Activated CD8-positive, alpha-beta memory T cell treated with anti-CD3 and anti-CD28 coated beads for 1 hour (primary cell): ENCODE measurements at places on chromosomes 3 and 15.

DNA sequence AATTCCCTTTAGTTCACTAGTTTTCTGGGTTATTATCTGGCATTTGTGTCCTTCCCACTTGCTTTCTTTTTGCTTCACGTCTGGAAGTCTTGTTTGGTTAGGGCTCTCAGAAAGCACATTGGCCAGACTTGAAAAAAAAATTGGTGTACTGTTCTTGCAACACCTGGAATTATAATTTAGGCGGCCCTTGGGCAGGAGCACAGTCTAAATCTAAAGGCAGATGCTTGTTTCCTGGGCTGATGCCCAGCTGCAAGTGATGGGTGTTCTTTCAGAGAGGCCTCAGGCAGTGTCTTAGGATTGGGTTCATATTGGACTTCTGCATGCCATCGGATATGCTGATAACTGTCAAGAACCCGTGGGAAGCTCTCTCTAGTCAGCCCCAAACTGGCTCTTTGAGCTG is 521.5 kb downstream of the PDCD6IP start:
- DNase-seq: no peak

DNA sequence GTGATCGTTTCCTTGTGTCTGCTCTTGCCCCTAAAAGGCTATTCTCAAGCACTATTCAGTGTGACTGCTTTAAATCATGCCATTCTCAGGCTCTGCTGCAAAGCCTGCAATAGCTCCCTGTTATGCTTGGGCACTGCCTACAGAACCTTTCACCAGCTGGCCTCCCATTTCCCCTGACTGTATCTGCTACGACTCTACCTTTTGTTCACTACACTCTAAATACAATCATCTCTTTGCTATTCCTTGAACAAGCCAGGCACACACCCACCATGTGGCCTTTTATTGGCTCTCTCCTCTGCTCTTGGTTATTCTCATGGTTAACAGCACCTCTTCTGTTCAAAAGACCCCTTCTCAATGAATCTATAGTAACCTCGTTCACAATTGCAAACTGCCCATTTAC is 29.6 kb upstream of the FNDC3B start:
- no peak for DNase-seq

DNA sequence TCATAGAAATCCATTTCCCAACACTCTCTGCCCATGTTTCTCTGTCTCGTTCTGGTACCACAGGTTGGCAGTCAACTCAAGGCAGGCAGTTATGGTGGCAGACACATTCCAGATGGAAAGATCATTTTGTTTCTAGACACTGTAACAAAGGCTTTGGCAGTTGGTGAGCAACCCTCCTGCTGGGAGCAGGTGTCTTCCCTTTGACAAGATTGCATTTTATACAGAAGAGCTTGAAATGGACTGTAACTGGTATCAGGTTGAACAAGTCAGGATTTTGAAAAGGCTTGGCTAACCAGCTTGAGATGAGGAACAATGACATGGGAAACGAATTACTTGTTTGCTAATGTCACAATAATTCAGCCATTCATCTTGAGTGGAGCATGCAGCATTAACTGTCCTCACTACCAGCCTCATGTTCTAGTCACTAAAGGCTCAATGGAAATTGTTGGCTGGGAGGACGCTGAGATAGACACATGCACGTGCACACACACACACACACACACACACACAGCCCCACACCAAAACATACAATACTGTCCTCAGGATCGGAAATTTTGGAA is 170.0 kb downstream of the SEMA6D start:
- DNase-seq: no peak

DNA sequence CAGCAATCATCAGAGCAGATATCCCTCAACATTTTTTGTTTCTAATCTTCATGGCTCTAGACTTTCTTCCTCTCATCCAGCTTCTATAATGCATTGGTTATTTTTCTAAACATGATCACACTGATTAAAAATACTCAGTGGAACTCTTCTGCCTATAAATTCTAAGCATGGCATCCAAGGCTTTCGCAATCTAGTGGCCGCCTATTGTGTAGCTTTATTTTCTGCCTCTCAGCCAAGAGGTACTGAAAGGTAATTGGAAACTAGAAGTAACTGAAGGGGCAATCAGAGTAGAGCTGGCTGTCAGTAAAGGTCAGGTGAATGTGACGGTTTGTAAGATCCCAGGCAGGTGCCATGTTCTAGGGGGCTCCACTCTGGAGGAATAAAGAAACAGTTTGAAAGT is 33.4 kb downstream of the OXSM start:
- no peak for DNase-seq

GRCh38 chr3:65734792-65735191 is 303.9 kb downstream of the MAGI1 start:
- no peak for DNase-seq

DNA sequence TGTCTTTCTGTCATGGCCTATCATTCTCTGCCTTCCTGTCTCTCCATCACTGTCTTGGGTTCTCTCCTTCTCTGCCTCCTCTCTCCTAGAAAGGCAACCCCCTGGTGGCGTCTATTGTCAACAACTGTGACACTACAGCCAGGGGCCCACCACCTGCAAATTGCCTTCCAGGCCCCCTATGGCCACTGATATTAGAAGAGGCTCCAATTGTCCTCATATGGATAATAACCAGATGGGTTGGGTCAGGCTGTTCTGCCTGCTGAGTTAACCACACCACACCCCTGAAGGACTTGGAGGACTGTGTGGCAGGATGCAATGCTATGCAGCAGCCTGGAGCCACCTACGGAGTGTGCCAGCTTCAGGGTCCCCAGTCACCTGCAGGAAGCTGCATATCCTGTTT is 665.0 kb downstream of the NTRK3 start:
- no peak for DNase-seq

DNA sequence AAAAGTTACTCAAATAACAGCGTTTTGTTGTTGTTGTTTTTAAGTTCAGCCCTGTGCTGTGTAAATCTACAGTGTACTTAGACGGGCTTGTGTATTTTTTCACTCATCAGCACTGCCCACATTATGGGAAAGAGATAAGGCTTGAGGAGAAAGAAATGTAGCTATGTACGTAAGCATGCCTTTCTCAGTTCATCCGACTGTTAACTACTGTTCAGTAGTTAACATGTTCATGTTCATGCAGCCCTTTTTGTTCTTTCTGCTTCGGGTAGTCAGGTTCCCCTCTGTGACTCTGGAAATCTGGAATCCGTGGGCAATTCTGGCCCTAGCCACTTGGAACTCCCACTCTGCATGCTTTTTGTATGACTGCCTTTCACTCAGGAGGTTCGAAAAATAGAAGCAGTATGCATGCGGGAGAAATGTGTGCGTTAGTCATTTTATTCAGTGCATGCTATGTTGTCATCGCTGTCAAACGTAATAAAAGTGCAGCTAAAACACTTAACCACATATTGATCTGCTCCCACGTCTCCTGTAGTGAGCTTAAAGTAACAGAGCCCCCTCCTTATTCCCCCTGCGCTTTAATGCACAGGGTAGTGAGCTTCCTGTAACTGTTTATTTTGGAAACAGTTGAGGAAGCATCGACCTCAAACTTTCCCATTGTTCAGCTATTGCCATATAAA is 283.1 kb upstream of the NR2F2 start:
- DNase-seq: no peak

DNA sequence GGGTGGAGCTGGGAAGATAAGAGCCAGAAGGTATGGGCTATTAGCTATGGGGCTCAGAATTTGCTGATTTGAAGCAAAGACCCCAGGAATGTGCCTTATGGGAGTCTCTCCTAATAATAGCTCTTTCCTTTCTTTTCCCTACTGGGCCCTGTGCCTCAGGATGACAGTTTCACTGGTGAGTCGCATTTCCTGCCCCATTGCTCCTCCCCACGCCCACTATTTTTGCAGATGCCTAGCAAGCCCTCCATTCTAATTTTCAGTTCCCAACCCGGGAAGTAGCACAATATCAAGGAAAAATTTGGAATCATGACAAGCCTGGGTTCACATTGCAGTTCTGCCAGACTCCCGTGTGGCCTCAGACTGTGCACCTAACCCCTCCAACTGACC is 583 bp downstream of the IL17RE start:
- no peak for DNase-seq

GRCh38 chr3:77690284-77690845 is 650.5 kb downstream of the ROBO2 start:
- DNase-seq: no peak

GRCh38 chr3:38121832-38122461 is 15.0 kb downstream of the ACAA1 start:
- no peak for DNase-seq

- DNase-seq: no peak
Observed at GRCh38 chr3:49792371-49793150, 6.2 kb upstream of the IP6K1 start.

DNA sequence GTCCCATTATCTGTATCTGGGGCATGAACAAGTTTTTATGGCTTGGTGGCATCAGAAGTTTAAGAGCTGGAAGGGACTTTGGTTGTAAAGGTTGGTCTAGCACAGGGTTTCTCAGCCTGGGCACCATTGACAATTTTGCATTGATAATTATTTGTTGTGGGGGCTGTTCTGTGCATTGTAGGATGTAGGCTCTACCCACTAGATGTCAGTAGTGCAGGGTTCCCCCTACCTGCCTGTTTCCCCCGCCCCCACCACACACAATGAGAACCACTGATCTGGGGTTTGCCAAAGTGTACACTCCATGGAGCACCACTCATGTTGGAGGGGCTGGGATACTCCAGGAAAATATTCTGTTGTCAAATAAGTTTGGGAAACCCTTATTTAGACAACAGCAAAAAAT is 42.7 kb downstream of the PLCL2 start:
- DNase-seq: no peak

DNA sequence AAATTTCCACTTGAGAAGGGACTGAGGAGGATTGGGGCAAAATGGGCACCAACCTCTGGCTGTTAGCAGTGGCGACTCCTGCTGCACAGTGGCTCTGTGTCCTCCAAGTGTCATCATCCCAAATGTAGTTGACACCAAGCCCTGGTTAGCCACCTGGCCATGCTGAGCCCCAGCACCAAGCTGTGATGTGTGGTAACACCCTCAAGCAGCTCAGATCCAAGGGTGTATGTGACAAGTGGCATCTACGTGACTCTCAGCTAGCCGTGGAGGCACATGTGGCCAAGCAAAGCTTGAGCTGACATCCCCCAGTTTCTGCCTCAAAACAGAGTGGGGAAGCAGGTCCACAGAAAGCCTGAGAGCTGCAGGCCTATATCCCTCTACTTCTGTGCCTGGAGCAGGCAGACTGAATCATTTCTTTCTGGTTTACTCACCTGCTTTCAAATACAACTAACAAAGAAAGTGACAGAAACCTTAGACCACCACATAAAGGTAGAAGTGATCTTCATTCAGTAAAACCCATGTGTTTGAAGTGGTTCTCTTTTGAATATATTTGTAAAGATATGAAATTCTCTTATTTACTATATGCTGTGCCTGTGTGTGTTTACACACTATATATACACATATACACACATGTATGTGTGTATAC is 40.0 kb downstream of the FOXP1 start:
- no peak for DNase-seq

DNA sequence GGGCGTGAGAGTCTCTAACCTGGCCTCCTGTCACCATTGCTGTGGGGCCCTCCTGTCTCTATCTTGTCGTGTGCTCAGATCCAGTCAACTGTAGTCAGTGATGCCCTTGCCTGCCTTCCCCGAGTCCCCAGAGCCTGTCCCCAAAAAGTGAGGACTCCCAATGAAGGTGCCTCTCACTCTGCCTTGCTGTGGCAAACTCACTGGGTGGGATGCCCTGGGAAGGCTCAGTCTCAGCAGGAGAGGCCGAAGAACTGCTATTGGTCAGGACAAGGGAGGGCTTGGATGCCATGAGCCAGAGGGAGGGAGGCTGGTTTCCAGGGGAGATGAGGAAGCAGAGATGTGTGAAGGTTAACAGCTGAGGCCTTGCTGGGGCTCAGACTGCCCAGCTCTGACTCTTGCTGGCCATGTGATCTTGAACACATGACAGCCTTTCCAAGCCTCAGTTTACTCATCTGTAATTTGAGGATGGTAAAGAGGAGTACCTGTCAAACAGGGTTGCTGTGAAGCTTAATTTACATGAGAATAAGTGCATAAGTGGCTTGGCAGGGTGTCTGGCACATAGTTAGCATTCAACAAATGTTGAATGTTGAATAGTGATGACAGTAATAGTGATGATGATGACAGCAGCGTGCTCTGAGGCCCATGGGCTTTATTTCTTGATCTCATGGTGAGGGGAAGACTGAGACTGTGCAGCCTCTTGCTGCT is 8.2 kb downstream of the KY start:
- no peak for DNase-seq

- DNase-seq: no peak
Observed at GRCh38 chr15:92384381-92384780, 9.3 kb upstream of the ST8SIA2 start.

DNA sequence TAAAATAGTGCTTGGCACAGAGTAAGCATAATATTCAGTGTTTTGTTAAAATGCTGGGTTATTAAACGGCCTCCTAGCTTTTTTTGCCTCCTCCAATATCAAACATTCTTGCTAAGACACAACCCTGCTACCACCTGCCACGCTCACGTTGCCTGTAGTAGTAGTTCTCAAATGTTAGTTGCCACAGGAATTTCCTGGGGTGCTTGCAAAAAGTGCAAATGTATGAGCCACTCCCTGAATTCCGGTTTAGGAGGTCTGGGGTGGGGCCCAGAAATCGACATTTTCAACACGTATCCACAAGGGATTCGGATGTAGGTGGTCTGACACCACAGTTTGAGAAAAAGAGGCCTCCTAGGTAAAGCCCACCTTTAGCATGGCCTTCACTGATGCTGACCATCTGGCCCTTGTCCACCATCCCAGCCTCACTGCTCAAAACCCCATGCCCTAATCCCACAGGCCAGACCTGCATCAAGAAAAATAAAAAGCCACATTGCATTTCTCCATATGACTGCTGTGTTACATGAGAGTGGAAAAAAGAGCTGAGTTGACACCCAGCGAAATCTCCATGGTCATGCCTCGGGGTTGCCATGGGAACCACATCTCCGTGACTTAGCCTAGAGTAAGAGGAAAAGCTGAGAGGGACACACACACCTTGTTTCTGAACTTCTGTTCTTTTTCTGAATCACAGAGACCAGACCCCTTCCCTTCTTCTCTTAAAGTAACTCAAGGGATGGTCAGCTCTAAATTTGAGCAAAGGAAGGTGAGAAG is 116.4 kb upstream of the HES1 start:
- no peak for DNase-seq

GRCh38 chr15:95839367-95839782 is 491.1 kb upstream of the NR2F2 start:
- no peak for DNase-seq

DNA sequence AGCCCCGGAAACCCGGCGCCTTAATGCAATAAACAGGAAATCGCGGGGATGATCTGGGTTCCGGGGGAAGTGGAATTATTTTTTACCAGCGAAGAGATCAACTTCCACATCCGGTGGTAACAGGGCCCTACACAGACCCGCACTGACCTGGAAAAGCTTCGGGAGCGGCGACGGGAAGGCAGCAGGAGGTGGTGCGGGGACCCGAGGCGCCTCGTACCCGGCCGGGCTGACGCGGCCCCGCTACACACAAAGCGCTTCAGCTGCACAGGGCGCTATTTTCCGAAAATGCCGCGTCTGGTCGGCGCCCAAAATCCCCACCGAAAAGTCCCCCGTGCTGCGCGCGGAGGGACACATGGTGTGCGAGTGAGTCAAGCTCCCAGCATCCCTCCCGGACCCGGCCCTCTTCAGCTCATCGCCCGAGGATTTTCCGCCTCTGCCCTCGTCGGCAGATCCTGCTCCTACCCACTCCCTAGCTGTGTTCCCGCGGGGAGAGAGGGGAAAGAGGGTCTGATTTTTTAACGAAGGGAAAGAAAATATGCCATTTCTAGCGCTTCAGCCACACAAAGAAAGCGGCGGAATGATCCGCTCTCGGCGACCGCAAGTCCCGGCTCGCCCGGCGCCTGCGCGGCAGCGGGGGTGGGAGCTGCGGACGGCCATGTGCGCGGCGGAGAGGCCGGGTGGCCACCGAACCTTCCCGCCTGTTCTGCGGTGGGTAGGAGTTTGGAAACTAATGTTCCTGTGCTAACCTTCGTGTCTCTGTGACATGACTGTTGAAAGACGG is at the start of gene GABPB1:
GABPB1 (minus strand) TSS at position 361 of the 781 bp plus-strand sequence. CDS start 45,400 bp downstream, outside the sequence.
- DNase-seq: peak; percentile 79
